ENCODE measurements at places on chromosomes 6 and 20. TPM values are rescaled to one million over a fixed set of nuclear protein-coding genes. Genes with fewer than 3 reads are reported as not detected.

DNA sequence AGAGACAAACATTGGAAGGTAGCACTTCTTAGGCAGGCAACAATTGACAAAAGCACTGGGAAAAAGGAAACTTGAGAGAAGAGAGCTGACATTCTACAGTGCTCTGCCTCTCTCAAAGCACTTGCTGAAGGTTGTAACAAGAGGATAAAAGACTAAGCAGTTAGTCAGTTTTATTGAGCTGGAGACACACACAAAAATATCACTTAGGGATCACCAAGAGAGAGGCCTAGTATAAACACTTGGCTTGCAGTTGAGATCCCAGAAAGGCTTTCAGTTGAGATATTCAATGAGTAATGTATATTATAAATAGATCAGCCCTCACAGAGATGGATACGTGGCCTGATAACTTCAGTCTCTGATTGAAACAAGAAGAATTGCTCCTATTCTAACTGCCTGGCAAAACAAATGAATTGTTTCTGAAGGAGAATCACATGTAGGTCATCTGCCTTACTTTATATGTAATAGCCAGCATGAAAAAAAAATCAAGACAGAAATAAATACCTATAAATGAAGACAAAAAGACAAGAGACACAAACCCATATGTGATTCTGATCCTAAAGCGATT, 747.2 kb upstream of the MAN1A1 start:
- DNase-seq = no peak

DNA sequence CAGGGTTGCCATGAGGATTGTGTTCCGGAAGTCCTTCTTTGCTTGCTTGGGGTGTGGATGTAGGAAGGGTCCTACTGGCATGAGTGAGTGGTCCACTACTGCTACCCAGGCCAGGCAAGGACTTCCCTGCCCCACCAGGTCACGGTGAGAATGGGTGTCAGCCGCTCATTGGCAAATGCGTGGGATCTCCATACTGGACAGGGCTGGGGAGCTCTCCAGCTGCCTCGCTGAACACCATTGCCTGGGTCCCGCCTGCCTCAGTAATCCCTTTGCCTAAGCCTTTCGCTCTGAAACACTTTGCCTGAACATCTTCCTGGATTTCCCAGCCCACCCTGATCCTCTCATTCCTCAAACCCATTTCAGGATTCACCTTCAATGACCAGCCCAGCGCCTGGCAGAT, 59.5 kb downstream of the CTCFL start:
- DNase-seq = no peak

Gene TNFRSF6B
- total RNA-seq = not detected

Gene STAU1
- total RNA-seq = 93.9 TPM

- DNase-seq = no peak
Measured at GRCh38 chr6:118215269-118215668, 308.2 kb downstream of the SLC35F1 start.

Gene SEL1L2
- not detected for total RNA-seq

Gene FBXO30
- total RNA-seq = 13.1 TPM
